ENCODE measurements at places on chromosomes 1 and 21.

DNA sequence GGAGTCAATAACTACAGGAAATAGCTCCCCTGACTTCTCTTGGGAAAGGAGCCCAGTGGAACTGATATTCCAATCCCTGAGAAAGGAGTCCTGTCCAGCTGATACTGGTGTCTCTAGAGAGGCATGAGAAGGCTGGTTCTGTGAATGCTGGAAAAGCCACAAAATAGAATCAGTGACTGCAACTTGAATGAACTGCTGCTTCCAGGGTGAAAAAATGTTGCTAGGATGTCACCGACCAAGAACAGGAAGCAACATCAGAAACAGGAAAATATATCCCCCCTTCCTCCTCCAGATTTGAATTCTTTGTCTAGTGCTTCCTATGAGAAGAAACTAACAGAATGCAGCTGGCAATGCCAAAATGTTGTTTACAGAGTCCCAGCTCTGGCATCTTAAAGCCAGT is 269.3 kb upstream of the LYPLAL1 start:
- no peak for DNase-seq

GRCh38 chr1:225458222-225458631 is 30.4 kb upstream of the LBR start:
- peak; percentile 89 for DNase-seq

GRCh38 chr1:14626869-14627607 is 28.6 kb downstream of the KAZN start:
- no peak for DNase-seq

DNA sequence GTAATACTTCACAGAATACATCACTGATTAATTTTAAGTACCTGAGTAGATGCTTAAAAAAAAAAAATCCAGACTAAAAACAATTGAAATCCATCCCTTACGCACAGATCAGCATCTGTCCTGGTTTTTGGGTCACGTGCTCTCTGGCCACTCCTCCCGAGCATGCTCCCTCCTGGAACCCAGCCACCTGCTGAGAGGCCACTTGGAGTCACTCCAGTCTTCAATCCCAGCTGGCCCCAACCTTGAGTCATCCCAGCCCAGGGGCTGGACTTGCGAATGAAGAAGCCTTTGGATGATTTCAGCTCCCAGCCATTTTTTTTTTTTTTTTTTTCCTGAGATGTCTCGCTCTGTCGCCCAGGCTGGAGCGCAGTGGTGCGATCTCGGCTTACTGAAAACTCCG is 8.9 kb downstream of the MAP1LC3C start:
- DNase-seq, result no peak

DNA sequence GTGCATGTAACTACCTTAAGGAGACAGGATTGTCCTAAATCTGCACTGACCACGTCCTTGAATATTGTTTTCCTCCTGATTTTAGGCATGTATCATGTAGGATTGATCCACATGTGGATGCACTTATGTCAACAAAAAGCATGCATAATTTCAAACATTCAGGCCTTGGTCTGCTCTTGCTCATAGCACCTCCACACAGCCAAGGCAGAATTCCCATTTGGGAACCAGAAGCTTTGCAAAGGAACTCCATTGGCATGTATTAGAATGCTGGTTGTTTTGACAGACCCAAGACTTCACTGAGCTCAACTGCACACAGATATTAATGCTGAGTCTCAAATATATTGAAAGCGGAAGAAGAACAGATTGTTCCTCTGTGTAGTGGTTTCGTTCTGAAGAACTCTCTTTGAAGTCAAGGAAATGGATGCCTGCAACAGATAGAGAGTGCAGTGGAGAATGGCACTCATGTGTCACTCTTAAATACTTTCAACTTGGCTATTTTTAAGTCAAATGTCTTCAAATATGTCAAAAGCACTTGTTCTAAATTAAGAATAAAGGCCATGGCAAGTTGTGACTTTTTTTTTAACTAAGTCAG is 387.6 kb downstream of the LTN1 start:
- no peak for DNase-seq

DNA sequence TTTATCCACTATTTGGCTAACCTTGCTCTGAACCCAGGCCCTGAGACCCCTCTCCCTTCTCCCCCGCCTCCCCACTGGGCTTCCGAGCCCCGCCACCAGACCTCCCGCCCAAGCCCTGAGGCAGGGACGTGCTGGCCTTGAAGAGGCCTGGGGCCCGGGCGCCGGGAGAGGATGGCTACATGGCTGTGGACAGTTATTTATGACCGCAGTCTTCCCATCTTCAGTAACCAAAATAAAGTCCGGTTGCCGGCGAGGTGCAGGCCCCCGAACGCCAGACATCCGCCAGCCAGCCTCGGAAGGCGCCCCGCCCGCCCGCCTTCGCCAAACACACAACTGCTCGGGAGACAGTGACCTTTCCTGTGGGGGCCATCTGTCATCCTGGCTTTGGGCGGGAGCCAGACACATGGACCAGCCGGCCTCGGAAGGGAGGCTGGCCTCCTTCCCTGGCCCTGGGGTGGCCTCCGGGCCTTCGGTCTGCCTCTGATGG is 69.0 kb downstream of the DHRS3 start:
- no peak for DNase-seq
